ENCODE measurements at places on chromosomes 13 and 19.

DNA sequence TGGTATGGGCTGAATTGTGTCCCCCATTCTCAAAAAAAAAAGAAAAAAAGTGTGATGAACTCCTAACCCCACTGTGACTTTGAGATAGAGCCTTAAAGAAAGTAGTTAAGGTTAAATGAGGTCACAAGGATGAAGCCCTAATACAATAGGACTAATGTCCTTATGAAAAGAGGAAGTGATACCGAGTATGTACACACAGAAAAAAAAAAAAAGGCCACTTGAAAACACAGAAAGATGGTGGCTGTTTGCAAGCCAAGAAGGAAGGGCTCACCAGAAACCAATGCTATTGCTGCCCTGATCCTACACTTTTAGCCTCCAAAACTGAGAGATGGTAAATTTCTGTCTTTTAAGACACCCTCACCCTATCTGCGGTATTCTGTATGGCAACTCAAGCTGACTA, 955.6 kb downstream of the PCDH17 start:
- no peak for DNase-seq

GRCh38 chr13:49731766-49732165, 40.5 kb upstream of the EBPL start:
- DNase-seq, result no peak

- no peak for DNase-seq
These were observed 972.1 kb upstream of the PRR20A start for GRCh38 chr13:56168581-56168980.

- no peak for DNase-seq
These were observed at the start of gene CLEC17A for GRCh38 chr19:14582894-14583340. CLEC17A (plus strand) TSS chr19:14583084; CDS start chr19:14583161, 77 bp downstream.

DNA sequence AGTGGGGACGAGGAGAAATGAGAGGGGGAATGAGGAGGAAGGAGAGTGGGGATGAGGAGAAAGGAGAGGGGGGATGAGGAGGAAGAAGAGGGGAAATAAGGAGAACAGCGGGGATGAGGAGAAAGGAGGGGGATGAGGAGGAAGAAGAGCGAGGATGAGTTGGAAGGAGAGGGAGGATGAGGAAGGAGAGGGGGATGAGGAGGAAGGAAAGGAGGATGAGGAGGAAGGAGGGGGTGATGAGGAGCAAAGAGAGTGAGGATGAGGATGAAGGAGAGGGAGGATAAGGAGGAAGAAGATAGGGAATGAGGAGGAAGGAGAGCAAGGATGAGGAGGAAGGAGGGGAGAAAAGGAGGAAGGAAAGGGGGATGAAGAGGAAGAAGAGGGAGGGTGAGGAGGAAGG, 14.0 kb upstream of the VSTM2B start:
- DNase-seq, result no peak

- no peak for DNase-seq
These were observed 449.3 kb downstream of the PCDH17 start for GRCh38 chr13:58080806-58081205.

GRCh38 chr13:41985788-41986508, 25.0 kb upstream of the VWA8 start:
- DNase-seq, result no peak

DNA sequence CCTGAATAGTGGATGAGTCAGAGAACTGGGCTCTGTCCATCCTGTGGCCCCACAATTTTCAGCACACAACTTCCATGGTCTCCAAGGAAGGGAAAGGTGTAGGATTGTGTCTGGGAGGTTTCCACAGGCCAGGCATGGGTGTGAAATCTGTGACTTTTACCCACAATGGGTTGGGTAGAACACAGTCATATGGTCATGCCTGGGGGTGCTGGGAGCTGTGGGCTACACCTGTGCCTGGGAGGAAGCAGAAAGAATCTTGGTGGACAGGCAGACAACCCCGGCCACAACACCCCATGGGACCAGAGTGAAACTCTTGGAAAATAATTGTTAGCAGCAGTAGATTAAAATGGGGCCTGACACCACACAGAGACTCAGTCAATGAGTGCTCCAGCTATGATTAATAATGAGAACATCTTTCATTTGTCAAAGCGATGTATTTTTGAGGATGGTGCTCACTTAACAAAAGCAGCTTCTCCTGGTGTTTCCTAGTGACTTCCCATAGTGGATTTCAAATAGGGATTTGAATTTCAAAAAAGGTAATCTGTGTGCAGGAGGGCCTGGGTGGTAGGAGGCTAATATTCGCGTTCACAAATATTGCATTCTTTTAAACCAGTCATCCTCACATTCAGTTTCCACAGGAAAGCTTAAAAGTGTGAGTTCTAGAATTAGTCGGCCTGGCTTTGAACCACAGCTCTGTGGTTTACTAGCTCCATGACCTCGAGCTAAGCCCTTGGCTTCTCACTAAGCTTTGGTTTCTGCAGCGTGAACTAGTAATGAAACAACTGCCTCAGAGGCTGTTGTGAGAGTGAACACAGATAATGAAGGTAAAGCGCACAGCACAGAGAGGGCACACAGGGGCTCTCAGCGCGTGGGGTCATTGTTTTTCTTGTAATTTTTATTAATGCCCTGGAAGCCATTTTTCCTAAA, 89.3 kb upstream of the UQCRFS1 start:
- DNase-seq, result no peak

DNA sequence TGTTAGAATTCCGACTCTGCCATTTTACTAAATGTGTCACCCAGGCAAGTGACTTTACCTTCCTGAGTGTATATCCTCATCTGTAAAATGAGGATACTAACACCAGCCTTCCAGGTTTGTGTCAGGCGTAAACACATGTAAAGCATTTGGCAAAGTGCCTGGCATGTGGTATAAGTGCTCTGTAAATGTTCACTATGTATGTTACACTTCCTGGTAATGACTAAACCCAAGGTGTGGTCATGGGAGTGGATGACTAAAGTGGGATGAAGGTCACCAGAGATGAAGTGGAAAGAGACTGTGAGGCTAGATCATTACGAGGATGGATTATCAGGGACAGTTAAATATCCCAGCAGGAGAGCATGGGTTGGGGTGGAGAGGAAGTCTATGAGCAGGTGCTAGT, 25.6 kb downstream of the DEDD2 start:
- DNase-seq, result no peak

DNA sequence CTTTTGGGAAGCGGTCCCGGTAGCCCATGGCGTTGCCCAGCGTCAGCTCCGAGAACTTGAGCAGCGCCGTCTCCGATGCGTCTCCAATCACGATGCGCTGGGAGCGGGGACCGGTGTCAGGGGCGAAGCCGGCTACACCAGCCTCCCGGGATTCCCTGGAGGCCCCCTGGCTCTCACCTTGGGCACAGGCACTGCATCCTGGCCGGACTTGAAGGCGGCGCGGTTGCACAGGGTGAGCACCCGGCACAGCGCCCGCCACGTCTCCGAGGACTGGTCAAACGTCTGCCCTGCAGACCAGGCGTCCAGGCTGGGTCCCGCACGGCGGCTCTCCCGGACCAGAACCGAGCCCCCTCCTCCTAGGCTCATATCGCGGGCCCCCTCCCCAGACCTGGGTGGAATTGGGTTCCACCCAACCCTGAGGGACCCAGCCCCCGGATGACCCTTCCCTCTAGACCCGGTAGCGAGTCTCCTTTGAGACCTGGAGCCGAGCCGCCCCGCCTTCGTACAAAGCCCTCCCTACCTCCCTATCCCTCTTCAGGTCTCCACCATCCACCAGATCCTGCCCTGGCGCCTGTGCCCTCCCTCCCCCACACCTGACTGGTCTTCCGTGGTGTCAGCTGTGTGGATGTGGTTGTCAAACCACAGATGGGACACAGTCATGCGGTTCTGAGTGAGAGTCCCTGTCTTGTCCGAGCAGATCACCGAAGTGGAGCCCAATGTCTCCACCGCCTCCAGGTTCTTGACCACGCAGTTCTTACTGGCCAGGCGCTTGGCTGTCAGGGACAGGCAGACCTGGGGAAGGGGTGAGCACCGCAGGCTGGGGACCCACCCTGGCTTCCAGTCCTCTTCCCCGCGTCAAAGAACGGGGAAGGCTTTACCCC, 4.8 kb downstream of the ATP4A start:
- no peak for DNase-seq
